GM23338 (cell line): ENCODE measurements at places on chromosomes 1 and 21. TPM values are rescaled to one million over a fixed set of nuclear protein-coding genes. Genes with fewer than 3 reads are reported as not detected.

The LRRC38 gene
- 0.17 TPM in 1 of 2 replicates, not detected in the other for total RNA-seq

GRCh38 chr1:232223183-232223708 lies 406.7 kb downstream of the SIPA1L2 start:
- H3K36me3 ChIP-seq, result 0 out of 2 replicates have a peak, but pooled peaks cover 3% of the 10 kb centered on the region
- H3K27ac ChIP-seq, result no peak overlapping the region
- peaks cover 73% of the 10 kb centered on the region for H3K27me3 ChIP-seq
- no peak overlapping the region for H3K4me3 ChIP-seq
- H3K4me1 ChIP-seq, result peaks cover 36% of the 10 kb centered on the region

DNA sequence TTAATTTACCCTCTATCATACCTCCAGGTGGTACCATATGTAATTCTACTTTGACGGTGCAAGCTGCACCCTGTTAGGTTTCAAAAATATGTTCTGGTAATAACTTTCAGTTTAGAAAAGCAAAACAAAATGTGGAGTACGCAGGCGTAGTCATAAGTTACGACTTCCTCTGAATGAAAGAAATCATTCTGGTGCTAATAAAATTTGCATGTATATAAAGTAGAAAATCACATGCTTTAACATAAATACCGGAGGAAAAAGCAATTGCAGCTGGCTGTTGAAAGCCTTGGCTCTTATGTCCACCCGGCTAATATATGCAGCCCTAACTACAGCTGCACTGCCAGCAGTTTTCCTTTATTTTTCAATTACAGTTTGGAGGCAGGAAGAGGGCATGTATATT lies 65.2 kb upstream of the TMPRSS15 start:
- H3K4me3 ChIP-seq, result no peak overlapping the region
- H3K36me3 ChIP-seq, result no peaks in the 10 kb centered on the region
- no peak for DNase-seq
- peaks cover 20% of the 10 kb centered on the region; the same call in 1 of the 2 replicates for H3K4me1 ChIP-seq
- no peak overlapping the region for H3K27ac ChIP-seq

- H3K36me3 ChIP-seq, result no peaks in the 10 kb centered on the region
- H3K4me3 ChIP-seq, result no peak overlapping the region
- no peaks in the 10 kb centered on the region for H3K4me1 ChIP-seq
- H3K27me3 ChIP-seq, result no peaks in the 10 kb centered on the region
- H3K27ac ChIP-seq, result no peak overlapping the region
- DNase-seq, result peak; percentile 53
Observed at GRCh38 chr1:53616927-53617326, 122.0 kb downstream of the GLIS1 start.

DNA sequence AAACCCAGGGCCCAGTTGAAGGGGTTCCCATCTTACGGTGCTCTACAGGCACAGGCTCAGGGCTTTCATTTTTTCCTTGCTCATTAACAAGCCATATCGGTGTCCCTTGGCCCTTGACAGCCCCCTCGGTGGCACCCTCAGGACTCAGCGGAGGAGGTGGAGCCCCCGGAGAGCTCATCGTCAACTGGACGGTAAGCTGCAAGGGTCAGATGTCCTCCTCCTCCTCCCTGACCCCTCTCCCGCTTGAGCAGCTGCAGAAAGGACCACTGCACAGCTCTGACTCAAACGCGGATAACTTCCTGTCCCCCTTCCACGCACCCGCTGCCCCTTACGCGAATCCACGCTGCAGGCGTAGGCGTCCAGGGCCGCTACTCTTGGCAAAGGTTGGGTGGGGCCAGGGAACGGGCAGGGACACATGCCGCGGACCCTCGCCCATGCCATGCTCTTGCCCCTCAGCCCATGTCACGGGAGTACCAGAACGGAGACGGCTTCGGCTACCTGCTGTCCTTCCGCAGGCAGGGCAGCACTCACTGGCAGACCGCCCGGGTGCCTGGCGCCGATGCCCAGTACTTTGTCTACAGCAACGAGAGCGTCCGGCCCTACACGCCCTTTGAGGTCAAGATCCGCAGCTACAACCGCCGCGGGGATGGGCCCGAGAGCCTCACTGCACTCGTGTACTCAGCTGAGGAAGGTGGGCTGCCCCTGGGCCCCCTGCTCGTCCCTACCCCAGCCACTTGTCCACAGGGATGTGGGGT lies 14.7 kb downstream of the TMEM81 start:
- no peak for DNase-seq
- no peak overlapping the region for H3K4me3 ChIP-seq
- H3K27ac ChIP-seq, result no peak overlapping the region
- H3K27me3 ChIP-seq, result no peaks in the 10 kb centered on the region
- no peaks in the 10 kb centered on the region for H3K4me1 ChIP-seq
- H3K36me3 ChIP-seq, result no peaks in the 10 kb centered on the region
